ENCODE measurements at places on chromosomes 5 and 9.

DNA sequence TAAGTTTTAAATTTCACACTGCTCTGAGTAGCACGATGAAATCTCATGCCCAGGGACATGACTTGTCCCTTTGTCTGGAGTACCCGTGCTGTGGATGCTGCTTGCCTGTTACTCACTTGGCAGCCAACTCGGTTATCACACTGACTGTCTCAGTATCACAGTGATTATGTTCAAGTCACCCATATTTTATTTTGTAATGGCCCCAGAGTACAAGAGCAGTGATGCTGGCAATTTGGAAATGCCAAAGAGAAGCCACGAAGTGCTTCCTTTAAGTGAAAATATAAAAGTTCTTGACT lies 22.8 kb upstream of the SCGB3A2 start:
- no peak for DNase-seq

DNA sequence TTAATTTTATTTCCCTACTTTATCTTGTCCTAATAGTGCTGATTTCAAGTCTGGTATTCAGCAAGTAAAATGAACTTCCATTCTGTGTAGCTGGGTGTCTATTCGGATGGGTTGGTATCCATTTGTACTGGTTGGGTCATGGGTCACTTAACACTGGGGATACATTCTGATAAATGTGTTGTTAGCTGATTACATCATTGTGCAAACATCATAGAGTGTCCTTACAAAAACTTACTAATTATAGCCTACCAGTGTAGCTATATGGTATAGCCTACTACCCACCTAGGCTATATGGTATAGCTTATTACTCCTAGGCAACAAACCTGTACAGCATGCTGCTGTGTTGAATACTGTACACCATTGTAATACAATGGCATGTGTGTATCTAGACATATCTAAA lies 1373.7 kb upstream of the DMAC1 start:
- DNase-seq = no peak

DNA sequence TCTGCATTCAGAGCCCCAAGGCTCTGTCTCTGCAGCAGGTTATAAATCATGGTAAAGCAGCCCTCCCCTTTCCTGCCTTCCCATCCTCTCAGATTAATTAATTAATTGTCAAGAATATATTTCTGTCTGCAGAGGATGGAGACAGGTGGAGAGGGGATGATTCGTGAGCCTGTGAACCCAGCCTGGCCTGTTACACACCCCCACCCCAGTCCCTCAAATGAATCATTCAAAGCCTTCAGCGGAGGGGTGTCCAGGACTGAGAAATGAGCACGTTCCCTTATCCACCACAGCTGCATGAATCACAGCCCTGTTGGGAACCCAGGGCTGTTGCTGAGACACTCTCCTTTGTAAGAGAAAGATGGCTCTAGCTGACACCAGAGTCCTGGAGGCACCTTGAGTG lies 56.0 kb downstream of the NIPAL4 start:
- peak; percentile 27 for DNase-seq

- peak; percentile 87 for DNase-seq
Observed at GRCh38 chr5:176361437-176362232, at the start of gene KIAA1191. Gene KIAA1191, minus strand, starts transcription at chr5:176361764. Its CDS starts 2,256 bp downstream, at chr5:176359508.

GRCh38 chr5:150509992-150510391 lies 2.1 kb downstream of the NDST1 start:
- DNase-seq = no peak

GRCh38 chr5:85278193-85278592 lies 893.5 kb upstream of the EDIL3 start:
- DNase-seq = no peak

- DNase-seq = no peak
Observed at GRCh38 chr9:20358207-20358606, 264.1 kb downstream of the MLLT3 start.

GRCh38 chr5:57033103-57033502 lies 81.2 kb upstream of the MIER3 start:
- DNase-seq = no peak

DNA sequence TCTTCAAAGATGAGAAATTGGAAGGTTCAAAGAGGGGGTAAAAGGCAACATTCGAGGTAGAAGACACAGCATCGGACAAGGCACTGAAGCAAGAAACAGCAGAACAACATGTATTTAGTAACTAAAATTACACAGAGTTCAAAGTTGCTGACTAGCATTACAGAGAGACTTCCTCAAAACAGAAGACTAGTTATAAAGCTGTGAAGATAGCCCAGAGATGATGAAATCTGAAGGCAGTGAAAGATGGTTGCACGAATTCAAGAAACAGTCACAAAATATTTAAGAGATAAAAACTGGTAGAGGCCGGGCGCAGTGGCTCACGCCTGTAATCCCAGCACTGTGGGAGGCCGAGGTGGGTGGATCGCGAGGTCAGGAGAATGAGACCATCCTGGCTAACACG lies 16.3 kb downstream of the MAPKAP1 start:
- DNase-seq = no peak

GRCh38 chr9:117412006-117412715 lies 2.7 kb downstream of the ASTN2 start:
- no peak for DNase-seq

- DNase-seq = no peak
Observed at GRCh38 chr9:95505072-95505716, 11.6 kb downstream of the PTCH1 start.

GRCh38 chr9:9124616-9125015 lies 1325.0 kb upstream of the DMAC1 start:
- no peak for DNase-seq

DNA sequence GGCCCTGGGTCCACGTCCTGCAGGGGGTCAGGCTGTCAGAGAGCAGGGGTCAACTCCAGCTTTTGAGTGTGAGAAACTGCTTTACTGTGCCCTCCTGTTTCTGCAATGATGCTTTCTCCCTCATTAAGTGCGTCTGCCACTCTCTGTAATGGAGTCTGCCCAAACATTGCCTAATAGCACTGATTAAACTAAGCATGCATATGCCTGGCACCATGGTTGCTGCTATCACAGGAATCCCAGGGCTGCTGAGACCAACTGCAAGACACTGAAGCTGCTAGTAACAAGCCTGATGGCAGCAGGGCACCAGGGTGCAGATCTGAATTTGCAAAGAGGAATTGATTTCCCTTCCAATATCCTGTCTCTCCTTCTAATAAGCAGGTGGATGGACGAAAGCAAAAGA lies 125.3 kb downstream of the SLC24A2 start:
- DNase-seq = no peak

GRCh38 chr5:138753794-138754698 lies 821 bp downstream of the CTNNA1 start:
- DNase-seq = peak; percentile 35

DNA sequence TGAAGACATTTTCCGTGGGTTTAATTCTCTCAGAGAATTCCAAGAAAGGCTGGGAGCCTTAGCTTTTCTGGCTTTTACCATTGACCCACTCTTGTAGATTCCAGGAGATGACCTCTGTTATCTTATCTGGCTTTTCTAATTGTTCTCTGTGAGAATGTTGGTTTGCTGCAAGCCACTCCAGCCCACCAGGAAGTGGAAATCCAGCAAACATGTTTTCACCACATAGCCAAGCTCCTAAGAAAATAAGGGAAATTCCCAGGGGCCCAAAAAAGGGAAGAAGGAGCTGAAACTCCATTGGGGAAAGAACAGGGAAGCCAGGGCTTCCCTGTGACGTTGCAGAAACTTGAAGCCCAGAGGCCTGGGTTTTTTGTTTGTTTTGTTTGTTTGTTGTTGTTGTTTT lies 19.7 kb downstream of the GPR107 start:
- DNase-seq = no peak

DNA sequence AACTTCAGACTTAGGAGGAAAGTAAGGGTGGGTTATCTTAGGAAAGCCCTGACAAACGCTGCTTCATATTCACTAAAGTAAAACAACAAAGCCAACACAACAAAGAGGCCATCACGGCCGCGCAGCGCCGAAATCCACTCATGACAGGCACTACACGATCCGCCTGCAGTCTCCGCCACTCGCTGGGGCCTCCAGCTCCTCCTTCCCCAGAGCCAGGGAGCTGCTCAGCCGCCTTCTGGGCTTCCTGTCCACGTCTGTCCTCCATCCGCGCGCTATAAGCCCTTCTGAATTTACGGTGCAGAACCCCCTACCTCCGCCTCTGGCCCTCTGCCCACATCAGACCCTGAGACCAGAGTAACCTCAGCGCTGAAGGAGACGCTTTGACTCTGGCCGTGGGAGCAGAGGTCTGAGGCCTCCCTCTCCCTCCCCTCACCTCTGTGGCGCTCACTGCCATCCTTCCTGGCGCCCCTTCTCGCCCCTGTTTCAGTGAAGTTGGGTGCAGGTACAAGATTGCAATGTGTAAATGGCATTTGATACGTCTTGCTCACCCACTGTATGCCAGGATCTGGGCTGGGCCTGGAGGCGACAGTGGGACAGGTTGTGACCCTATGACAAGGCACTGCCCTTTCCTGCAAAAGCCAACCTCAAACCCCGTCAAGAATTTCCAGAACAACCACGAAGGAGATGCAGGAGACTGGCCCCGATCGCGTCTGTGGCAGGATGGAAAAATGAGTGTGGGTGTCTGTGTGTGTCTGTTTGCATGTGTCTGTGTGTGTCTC lies 74.9 kb upstream of the PHYKPL start:
- DNase-seq = no peak

DNA sequence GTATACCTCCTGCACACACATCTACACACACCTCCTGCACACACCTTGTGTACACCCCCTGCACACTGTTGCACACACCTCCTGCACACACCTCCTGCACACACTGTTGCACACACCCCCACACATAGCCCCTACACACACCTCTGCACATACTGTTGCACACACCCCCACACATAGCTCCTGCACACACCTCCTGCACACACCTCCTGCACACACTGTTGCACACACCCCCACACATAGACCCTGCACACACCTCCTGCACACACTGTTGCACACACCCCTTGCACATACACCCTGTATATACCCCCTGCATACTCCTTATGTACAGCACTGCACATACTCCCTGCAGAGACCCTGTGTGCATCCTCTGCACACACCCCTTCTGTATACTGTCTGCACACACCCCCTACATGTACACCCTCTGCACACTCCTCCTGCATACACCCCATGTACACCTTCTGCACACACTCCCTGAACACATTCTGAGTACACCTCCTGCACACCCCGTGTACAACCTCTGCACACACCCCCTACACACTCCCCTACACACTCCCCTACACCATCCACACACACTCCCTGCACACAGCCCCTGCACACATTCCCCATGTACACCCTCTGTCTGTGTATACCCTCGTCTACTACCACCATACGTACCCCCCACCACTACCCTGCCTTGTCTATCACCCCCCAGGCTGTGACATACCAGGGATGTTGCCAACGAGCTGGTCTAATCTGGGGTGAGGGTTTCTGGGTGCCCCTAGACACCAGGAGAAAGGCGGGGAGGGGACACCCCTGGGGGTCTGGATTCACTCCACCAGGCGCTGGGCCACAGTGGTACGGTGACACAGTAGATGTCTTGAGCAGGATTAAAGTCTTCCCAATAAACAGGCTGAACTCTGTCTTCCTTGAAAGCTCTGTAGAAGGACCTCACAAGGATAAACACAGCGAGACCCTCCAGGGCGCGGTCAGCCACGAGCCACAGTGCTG lies 1.1 kb upstream of the CEP72 start:
- no peak for DNase-seq

DNA sequence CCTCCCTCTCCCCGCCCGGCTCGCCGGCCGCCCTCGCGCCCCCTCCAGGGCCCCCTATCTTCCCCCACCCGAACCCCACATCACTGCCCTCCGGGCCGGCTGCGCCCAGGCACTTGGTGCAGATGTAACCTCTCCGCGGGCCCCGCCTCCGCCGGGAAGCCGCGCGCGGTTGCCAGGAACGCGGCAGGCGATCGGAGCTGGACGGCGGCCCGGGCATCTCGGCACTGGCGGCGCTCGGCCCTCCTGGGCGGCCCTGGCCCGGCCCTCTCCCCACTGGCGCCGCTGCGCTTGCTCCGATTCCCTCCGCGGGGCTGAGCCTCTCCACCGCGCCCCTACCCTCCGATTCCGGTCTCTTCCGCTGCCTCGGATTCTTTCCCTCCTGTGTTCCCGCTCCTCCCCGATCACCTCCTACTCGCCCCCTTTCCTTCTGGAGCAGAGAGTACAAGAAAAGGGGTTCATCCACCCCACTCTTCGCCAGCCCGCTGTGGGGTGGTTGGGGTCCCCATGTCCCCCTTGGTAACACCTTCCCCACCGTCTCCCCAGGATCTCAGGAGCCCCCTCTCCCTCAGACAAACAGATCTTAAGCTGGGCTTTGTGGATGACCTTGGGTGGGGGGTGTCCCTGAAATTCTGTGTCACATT lies 70.6 kb downstream of the C9orf50 start:
- no peak for DNase-seq

DNA sequence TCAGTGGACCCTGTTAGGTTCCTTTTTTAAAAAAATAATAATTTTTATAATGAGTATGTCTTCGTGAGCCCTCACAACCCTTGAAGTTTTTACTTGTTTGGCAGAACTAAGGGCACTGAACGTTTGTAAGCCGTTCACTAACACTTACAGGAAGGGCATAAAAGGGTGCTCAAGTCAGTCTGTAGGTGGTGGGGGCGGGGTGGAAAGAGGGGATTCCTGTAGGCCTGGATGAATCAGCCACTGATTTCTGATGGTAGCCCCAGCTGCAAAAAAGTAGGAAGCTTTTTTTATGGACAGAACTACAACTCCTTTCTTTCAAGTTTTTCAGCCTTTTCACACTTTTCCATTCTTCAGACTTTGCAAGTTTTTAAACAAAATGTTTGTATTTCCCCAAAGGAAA lies 35.8 kb downstream of the PIK3R1 start:
- DNase-seq = peak; percentile 19

GRCh38 chr9:33416996-33417395 lies 14.6 kb upstream of the AQP7 start:
- DNase-seq = no peak

GRCh38 chr9:113219186-113219936 lies 1.7 kb downstream of the FKBP15 start:
- DNase-seq = no peak

GRCh38 chr5:19546521-19546920 lies 441.5 kb downstream of the CDH18 start:
- DNase-seq = no peak

DNA sequence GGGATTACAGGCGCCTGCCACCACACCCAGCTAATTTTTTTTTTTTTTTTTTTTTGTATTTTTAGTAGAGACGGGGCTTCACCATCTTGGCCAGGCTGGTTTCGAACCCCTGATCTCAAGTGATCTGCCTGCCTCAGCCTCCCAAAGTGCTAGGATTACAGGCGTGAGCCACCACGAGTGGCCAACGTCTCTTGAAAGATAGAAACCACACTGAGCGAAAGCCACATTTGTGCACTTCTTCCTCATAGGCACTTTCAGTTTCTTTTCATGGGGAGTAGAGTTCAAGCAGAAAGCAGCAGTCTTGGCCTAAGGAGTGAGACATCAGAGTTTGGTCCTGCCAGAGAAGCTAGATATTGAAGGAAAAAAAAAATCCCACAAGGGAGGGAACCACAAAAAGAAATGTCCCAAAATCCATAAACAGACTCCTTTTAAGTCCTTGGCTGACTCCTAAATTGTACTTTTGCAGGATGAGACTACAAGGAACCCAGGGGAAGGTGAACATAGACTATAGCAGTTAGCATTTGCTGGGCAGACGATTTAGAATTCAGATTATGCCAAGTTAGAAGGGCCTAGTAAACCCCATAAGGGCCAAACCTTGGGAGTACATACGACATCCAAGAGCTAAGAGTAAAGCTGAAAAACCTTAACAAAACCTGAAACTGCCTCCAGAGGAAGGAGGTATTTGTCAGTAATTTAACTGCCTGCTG lies 43.9 kb upstream of the GLIPR2 start:
- peak; percentile 6 for DNase-seq

- DNase-seq = no peak
Observed at GRCh38 chr5:73103870-73104299, 16.5 kb upstream of the TMEM171 start.
